Stimulated activated CD8-positive, alpha-beta memory T cell treated with anti-CD3 and anti-CD28 coated beads, Interleukin-4, amount 100 ng/mL, for 1 hour (primary cell): ENCODE measurements at places on chromosomes 1 and 21.

DNA sequence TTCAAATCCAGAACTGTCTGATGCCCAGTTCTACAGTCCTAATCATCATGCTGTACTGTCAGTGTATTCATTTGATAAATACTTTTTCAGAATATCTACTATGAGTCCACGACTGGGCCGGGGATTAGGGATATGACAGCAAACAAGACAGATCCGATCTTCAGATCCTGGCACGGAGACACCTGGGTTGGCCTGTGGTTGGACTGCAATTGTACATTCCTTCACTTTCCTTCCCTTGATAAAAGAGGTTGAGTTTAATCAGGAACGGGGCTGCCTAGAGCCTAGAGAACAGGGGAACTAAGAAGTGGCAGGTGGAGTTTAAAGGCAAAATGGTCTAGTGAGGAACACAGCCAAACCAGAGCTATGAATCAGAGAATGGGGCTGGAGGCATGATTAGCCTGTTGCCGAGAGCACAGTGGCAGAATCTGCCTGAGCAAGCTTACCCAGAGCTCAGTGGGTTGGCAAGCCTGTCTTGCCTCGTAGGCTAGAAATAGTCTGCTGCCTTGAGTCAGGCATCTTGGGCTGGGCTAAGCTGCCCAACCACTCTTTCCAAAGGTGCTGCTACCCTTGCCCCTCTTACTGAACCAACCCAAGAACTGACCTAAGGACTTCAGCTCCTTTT, 38.1 kb upstream of the PTCH2 start:
- no peak for DNase-seq

DNA sequence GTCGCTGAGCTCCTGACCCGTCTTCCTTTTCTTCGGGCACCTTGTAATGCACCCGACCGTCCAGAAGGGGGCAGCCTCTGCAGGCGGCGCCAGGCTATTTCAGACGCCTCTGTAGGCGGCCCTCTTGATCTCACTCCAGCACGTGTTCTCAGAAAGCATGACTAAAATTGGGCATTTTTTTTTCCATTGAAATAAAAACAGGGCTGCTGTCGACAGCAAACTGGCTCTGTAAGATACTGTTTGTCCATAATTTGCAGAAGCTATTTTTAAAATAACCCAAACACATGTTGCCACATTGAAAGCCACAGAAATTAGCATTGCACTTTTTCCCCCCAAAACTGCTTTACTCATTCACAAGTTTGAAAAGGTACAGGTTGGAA, 78.0 kb downstream of the STUM start:
- DNase-seq: peak; percentile 65

GRCh38 chr21:45554477-45555175, 12.4 kb upstream of the SLC19A1 start:
- DNase-seq: peak; percentile 83

DNA sequence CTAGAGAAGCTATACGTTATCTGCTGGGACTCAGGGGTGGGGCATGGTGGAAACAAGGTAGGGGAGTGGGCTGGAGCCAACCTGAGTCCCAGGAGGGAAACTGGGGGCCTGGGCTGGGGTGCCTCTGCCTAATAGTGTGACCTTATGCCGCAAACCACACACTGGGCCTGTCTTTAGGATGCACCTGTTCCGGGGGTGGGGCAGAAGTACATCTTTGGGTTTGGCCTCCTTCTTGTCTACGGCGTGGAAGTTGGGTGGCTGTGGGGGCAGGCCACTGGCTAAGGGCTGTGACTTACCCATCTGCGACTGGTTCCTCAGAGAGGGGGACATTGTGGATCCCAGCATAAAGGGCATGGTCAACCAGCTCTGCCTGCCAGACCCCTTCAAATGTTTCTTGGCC, 44.2 kb downstream of the FAAH start:
- no peak for DNase-seq

DNA sequence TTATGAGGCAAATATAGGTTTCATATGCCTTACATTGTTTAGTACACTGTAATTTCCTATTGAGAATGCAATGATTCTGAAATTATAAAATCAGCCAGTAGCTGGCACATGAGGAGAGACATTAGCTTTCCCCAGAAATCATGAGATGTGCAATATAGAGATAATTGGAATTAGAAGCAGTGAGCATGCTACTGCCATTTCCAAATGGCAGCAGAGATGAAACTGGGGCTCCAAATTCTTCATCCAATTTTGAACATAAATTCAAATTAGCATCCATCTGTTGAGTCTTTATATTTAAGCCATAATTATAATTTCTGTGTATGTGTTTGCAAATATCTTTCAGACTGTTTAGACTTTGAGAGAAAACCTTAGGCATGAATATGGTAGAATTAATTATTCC, 28.8 kb downstream of the PTGER3 start:
- no peak for DNase-seq
